Right hindlimb (tissue), 1 donor: ENCODE measurements at places on chromosomes 4 and X.

GRCh38 chr4:184030036-184030435, 124.9 kb downstream of the STOX2 start:
- no peak for DNase-seq

DNA sequence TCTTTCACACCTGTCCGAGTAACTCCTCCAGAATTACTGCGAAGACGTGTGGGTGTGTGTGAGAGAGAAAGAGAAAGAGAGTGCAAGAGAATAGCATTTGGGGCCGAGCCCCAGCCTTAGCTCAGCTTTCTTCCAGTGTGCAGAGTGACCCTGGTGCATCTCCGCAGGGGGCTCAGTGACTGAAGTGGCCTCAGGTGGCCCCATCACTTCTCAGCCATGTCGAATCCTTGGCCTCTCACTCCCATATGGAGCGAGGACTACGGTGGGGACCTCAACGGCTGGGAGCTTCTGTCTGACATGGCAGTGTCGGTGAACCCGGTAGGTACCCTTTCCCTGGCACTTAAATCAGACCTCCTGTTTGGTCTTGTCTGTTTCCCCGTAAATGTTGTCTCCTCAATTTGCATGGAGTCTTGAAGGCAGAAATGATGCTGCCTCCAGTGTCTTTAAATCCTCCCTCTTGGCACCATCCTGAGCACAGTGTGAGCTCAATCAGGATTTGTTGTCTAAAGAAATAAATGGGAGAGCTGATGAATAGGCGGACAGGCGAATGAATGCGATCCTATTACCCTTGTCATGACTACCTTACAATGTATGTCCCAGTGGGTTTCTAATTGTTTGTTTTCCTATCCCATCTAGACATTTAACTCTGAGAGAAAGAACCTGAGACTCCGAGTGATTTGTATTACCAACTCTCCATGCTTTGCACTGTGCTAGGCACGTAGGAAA, 305.9 kb downstream of the AFF2 start:
- DNase-seq: no peak

DNA sequence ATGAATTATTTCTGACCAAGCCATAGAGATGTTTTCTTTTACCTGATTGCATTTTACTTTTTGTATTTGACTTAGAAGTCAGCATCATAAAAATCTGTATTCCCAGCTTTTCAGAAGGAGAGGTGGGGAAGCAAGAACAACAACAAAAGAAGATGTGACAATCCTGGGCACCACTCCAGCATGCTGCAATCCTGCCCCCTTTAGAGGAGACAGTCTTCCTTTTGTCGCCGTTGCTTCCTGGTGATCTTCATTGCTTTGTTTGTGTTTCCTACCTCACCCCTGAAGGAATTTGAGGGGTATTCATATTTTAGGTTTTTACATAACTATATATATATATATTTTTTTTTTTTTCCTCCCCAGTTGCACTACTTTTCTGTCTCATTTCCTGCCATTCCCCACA, 3.7 kb downstream of the QRFPR start:
- DNase-seq: no peak

GRCh38 chr4:7967501-7968261, 28.0 kb upstream of the AFAP1 start:
- no peak for DNase-seq

DNA sequence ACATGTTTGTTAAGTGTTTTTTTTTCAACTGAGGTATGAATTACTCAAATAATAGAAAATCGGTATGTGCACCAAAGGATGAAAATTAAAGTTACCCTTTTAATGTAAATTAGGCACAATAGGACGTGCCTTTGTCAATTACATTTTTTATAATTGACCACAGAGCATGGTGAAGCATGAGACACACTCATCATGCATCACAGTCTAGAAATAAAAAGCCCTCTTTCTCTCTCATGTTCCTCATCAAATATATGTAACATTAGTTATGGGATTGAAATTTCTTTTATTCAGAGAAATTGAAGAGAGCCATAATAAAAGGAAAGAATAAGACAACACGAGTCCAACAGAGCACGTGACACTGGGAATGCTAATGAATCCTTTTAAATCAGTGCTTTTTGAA, 3.5 kb downstream of the GNRHR start:
- DNase-seq: no peak

GRCh38 chrX:53526999-53527398, 92.8 kb upstream of the HSD17B10 start:
- DNase-seq: no peak

DNA sequence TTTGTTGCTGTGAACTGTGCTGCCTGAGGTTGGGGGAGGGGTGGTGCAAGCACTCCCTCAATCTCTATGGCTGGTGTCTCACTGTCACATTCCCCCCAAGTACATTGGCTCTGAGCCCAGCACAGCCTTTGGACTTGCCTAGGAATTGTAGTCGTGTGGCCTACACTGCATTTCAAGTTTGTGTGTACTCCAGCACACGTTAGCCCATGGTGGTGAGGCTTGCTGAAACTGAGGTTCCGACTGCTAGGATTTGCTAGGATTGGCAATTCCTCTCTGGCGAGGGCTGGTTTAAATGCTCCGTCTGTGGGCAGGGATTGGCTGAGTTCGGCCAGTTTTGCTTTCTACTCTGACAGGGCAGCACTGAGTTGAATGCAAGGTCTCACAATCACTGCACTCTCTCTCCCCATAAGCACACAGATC, 121.7 kb upstream of the CXXC4 start:
- DNase-seq: peak; percentile 21

DNA sequence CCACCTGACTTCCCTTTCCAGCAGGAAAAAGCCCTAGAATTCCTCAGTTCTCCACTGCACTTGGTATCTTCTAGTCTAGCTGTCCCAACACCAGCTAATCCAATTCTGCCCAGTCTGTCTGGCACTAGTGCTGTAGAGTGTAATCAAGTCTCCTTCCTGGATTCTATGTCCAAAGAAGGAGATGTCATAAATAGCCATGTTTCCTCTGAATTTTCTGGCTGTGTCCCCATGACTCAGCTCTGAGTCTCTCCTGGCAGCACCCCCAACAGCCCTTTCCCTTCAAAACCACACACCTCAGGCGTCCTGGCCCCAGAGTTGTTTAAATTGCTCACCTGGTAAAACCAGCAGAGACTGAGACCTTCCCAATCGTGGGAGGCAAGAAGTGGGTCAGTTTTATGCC, 197.2 kb downstream of the GRXCR1 start:
- no peak for DNase-seq

DNA sequence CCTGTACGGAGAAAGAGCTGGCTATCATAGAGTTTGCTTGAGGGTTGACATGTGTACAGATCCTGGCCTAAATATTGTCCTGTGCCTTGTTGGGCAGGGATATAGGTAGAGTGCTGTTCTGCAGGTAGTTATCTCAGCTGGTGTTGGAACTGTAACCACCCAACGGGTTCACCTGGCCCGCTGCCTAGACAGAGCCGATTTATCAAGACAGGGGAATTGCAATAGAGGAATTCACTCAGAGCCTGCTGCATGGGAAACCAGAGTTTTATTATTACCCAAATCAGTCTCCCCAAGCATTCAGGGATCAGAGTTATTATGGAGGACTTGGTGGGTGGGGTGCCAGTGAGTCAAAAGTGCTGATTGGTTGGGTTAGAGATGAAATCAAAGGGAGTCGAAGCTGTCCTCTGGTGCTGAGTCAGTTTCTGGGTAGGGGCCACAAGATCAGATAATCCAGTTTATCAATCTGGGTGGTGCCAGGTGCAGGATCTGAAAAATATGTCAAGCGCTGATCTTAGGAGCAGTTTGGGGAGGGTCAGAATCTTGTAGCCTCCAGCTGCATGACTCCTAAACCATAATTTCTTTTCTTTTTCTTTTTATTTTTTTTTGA, 42.5 kb upstream of the XIAP start:
- no peak for DNase-seq

GRCh38 chr4:115729739-115730266, 616.4 kb upstream of the NDST4 start:
- no peak for DNase-seq

GRCh38 chr4:84232309-84233095, 266.6 kb downstream of the NKX6-1 start:
- no peak for DNase-seq

DNA sequence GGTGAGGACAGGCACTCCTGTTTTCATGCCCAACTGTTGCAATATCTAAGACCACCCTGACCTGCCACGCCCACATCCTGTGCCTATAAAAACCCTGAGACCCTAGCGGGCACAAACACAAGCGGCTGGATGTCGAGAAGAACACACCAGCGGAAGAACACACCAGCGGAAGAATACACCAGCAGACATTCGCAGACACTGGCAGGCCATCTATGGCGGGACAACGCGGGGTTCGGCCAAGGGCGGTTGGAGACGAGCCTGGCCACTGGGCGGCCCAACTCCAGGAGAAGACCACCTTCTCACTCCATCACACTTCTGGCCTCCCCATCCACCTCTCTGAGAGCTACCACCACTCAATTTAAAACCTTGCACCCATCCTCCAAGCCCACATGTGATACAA, 361.4 kb downstream of the FAT4 start:
- no peak for DNase-seq

DNA sequence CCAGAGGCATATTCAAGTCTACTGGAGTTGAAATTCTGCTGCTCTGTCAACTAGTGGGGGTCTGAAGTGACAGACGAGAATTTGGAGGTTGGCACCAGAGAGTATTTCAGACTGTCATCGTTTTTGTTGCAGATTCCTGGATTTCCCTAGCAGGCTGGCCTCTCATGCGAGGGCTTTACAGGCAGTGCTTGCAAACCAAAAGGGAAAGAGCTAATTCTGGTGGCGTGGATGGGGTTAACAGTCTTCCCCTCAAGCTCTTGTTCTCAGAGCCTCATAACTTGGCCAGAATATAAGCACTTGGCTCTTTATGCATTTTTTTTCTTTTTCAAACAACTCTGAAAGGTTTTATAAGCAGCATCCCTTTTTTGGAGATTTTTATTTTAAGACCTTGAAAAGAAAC, at the start of gene SPARCL1:
Gene SPARCL1, minus strand, starts transcription at position 190 of the 400 bp plus-strand sequence. CDS start 29,802 bp downstream, outside the sequence.
- DNase-seq: peak; percentile 87

GRCh38 chr4:177237291-177237690, 72.4 kb upstream of the NEIL3 start:
- DNase-seq: no peak

DNA sequence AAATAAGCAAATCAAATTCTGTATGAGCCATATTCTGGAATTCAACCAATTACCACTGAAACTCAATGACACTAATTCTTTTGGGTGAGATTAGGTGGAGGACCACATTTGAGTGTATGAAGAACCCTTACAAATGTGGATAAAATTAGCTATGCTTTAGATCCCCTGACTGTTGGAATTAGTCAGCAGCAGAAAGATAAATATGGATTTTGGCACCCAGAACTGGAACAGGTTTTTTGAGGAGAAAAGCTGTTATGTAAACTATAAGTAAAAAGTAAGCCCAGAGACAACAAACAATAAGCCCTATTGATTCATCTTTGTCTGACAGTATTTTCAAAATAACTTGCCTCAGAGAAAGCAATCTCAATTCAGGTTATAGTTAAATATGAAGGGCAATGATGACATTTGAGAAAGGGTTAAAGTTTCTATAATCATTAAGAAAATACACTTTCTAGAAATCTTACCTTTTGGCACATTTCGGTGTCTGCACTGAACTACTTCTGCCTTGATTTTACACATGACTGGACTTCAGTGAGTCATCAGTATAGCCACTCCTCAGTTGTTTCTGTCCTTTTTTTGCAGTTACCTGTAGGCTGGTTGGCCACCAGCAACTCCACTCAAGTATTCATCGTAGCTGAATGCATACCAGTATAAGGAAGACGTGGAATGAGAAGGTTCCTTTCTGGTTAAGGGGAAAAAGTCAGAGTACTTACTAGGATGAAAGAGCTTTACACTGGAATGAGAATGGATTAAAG, 80.0 kb downstream of the KCTD8 start:
- no peak for DNase-seq

- DNase-seq: no peak
These were observed 120.4 kb downstream of the ARSF start for GRCh38 chrX:3161681-3162080.

DNA sequence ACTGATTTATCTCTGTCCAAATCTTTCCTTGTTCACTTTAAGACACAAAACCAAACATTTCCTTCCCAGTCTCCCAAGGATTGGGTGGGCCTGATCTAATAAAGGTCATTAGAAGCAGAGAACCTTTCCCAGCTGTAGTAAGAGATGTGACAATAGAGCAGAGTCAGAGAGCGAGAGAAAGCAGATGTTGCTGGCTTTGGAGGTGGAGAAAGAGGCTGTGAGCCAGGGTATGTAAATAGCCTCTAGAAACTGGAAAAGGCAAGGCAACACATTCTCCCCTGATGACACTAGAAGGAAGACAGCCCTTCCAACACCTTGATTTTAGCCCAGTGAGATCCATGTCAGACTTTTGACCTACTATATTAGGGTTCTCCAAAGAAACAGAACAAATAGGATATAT, 337.5 kb upstream of the CASK start:
- DNase-seq: no peak

DNA sequence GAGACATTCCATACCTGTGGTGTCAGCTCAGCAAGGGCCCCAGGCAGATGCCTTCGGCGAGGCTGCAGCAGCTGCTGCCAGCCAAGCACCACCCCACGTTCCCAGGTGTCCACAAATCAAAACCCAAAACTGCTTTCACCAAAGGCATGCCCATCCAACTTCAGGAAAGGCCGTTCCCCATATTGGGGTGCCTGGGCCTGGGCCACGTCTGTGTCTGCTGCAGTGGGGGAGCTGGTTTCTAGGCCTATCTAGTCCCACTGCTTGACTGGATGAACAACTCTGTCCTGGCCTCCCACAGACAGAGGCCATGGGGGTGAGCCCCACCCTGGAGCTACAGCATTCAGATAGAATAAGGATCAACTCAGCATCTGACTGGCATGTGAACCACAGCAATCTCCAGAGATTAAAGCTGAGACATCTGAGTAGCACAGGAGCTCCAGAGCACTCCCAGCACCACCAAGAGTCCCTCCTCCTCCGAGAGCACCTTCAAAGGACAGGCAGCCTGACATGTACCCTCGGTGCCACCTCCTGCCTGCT, 37.0 kb downstream of the NAT8L start:
- DNase-seq: no peak

- peak; percentile 17 for DNase-seq
These were observed 1548.7 kb downstream of the PCDH7 start for GRCh38 chr4:32268863-32269262.

DNA sequence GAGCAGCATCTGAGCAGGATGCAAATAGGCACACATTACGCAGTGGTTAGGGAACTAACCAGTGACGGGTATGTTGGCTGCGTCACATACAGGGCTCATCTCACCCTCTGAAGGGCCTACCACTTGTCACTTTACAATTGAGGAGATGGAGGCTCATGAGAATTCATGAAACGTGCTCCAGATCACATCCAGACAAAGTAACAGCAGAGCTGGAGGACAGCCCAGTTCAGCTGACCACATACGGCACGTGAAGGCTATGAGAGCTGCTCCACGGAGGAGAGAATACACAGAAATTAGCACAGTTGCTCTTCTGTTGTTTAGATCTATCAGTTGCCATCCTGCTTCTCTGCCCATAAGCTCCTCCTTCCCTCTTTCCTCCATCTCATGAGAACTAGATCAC, 78.4 kb downstream of the FAM9B start:
- peak; percentile 26 for DNase-seq

- peak; percentile 48 for DNase-seq
These were observed 3.7 kb upstream of the SHOX start for GRCh38 chrX:626745-627509.

- DNase-seq: no peak
These were observed 34.9 kb upstream of the ANXA10 start for GRCh38 chr4:168057412-168057811.

- no peak for DNase-seq
These were observed 92.3 kb upstream of the SHOX start for GRCh38 chrX:538311-538710.
